CD4-positive, alpha-beta T cell treated with Interleukin-17A for 4 hours (primary cell): ENCODE measurements at places on chromosomes 1 and 21.

DNA sequence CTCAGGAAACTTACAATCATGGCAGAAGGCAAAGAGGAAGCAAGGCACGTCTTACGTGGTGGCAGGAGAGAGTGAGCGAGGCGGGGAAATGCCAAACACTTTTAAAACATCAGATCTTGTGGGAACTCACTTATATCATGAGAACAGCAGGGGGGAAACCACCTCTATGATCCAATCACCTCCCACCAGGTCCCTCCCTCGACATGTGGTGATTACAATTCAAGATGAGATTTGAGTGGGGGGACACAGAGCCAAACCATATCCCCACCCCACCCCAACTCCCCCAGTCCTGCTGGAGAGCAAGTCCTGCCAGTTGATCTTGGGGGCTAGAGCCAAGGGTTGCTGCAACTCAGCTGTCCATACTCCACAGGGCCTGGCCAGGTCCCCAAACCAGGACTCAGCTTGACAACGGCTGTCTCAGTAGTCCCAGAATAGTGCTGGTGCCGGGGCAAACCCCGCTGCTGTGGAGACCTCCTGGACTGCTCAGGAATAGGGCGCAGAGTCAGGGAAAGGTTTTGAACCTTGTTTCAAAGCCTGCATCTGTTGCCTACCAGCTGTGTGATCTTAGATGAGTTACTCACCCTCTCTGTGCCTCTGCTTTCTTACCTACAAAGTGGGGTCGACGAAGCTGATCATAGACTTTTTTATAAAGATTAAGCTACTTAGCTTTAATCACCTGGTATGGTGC is 79.5 kb downstream of the STUM start:
- no peak for DNase-seq

- DNase-seq, result peak; percentile 91
These were observed at the start of gene RCAN3 for GRCh38 chr1:24502709-24503058. Gene RCAN3 (plus strand): TSS chr1:24502836. CDS start chr1:24514373, 11,537 bp downstream.

DNA sequence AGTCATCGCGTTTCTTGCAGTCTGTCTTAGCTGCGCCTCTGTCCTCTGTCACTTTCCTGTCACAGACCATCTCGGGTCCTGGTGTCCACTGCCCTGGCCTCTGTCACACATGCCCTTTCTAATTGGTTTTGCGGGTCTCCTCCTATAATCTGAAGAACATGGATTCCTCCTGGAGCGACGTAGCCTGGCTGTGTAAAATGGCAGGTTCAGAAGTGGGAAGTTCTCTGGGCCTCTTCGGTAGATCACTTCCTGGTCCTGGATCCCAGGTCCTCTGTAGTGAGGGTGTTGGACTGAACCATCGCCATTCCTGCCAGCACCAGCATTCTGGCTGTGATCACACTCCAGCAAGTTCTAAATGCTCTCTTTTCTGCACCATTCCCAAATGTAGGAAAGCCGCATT is 857 bp downstream of the FAM3B start:
- no peak for DNase-seq

DNA sequence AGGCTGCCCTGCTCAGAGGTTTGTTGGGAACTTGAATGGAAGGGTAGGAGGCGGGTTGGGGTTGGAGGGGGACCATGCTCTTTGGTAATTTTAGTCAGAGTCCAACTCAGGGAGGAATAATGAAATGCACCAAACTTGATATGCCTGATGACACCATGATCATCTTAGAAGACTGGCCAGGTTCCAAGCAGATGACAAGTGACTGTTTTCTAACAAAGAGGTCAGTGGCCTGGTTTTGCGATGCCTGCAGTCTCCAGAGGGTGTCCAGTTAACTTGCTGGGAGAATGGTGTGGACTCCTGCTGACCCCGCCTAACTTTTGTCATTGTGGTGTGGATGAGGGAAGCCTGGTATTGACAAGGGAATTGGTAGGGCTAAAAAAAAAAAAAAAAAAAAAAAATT is 12.4 kb downstream of the VANGL1 start:
- DNase-seq, result no peak

- DNase-seq, result peak; percentile 35
These were observed 8.9 kb downstream of the MKNK1 start for GRCh38 chr1:46595127-46595526.

DNA sequence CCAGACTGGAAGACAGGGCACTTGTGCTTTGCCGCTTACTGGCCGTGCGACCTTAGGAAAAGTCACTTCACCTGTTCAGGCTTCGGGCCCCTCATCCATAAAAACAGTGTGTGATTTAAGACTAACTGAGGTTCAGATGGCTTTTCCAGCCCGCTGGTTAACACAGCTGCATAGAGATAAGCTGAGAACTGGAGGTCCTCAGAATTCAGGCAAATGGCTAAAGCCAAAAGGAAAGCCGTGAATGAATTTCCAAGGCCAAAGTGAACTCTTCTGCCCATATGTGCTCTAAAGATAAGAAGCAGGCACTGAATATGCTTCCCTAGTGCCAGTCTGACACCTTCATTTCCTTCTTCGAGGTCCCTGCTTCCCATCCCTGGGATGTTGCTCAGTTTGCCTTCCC is 23.5 kb upstream of the SARS1 start:
- no peak for DNase-seq
